A673 (cell line): ENCODE measurements at places on chromosomes 3 and 15. TPM values are rescaled to one million over a fixed set of nuclear protein-coding genes. Genes with fewer than 3 reads are reported as not detected.
A peak's percentile ranks its signal among the peaks of the same experiment; 100 is the strongest.

Gene FLNB
- 41.2 and 43.7 TPM in 2 replicates for total RNA-seq

Gene ATRIP
- total RNA-seq: 9.5 and 9.7 TPM in 2 replicates

Gene CDHR4
- total RNA-seq: 0.48 TPM in 1 of 2 replicates, not detected in the other

Gene TMEM207
- not detected in 2 replicates for total RNA-seq

Gene RAD51
- total RNA-seq: 44.8 and 51.1 TPM in 2 replicates

Gene ZNF860
- total RNA-seq: not detected in 2 replicates

Gene GJD2
- not detected in 2 replicates for total RNA-seq

Gene GOLGA6L7
- not detected in 2 replicates for total RNA-seq

Gene DIS3L
- 10.7 and 13.6 TPM in 2 replicates for total RNA-seq

Gene CLDN16
- 0.09 and 0.50 TPM in 2 replicates for total RNA-seq

GRCh38 chr3:192915722-192916121 lies 1.9 kb downstream of the MB21D2 start:
- no peak for DNase-seq
- peaks cover 33% of the 10 kb centered on the region for H3K4me1 ChIP-seq
- H3K27ac ChIP-seq: no peak overlapping the region

DNA sequence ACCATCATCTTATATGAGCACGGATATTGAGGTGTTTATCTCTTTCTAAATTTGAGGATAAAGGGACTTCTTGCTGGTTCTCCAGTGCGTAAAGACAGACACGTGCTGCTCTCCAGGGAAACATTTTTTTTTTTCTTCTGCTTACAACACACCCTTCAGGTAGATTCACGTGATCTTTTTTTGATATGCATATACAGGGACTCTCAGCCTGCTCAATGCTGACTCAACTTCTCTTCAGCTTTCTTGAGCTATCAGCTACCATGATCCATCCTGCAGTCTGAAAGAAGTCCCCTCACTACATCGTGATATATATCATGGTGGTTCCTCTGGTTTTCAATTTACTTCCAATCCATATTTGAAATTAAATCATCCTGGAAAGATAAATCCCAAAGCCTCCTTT lies 87.1 kb upstream of the SLITRK3 start:
- no peaks in the 10 kb centered on the region for H3K27me3 ChIP-seq
- no peak overlapping the region for H3K27ac ChIP-seq
- H3K36me3 ChIP-seq: no peaks in the 10 kb centered on the region
- no peak overlapping the region for H3K4me3 ChIP-seq
- DNase-seq: no peak

DNA sequence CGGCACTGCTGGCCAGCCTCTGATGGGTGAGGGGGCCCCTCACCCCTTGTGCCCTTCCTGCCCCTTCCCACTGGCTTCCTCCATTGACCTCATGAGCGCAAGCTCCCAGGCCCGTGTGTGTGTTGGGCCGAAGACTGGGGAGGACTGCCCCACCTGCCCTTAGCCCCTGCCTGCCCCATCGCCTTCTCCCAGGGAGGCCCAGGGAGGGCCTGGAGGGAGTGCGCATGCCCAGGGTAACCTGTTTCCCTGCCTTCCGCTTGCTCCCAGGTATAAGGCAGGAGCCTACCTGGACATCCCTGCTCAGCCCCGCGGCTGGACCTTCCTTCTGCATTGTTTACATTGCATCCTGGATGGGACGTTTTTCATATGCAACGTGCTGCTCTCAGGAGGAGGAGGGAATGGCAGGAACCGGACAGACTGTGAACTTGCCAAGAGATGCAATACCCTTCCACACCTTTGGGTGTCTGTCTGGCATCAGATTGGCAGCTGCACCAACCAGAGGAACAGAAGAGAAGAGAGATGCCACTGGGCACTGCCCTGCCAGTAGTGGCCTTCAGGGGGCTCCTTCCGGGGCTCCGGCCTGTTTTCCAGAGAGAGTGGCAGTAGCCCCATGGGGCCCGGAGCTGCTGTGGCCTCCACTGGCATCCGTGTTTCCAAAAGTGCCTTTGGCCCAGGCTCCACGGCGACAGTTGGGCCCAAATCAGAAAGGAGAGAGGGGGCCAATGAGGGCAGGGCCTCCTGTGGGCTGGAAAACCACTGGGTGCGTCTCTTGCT lies 8.8 kb downstream of the DLL4 start:
- H3K36me3 ChIP-seq: no peaks in the 10 kb centered on the region
- H3K27me3 ChIP-seq: no peaks in the 10 kb centered on the region
- H3K4me1 ChIP-seq: peaks cover 36% of the 10 kb centered on the region
- no peak for DNase-seq
- H3K27ac ChIP-seq: no peak overlapping the region

DNA sequence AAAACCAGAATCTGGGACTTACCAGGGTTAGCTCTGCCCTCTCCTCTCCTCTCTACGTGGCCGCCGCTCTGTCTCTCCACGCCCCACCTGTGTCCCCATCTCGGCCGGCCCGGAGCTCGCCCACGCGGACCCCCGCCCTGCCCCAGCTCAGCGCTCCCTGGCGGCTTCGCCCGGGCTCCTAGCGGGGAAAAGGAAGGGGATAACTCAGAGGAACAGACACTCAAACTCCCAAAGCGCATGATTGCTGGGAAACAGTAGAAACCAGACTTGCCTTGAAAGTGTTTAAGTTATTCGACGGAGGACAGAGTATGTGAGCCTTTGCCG lies 5.4 kb downstream of the ISL2 start:
- H3K27me3 ChIP-seq: peaks cover 95% of the 10 kb centered on the region
- no peaks in the 10 kb centered on the region for H3K36me3 ChIP-seq
- H3K4me1 ChIP-seq: peaks cover 37% of the 10 kb centered on the region
- no peak for DNase-seq
- H3K27ac ChIP-seq: no peak overlapping the region
- H3K4me3 ChIP-seq: no peak overlapping the region

DNA sequence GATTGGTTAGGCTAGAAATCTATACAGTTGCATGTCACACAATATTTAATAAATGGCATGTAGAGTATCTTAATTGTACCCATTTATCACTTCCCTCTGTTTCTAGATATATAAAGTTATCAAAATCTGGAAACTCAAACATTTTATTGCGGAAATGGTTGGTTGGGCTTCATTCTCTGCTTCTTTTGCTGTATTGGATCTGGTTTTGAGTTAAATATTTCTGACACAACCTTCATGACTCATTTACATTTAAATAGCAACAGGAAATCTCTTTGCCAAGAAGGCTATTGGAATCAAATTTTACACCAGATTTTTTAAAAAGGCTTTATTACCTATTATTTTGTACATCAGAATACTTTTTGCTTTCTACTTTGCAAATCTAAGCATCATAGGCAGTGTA lies 153.8 kb downstream of the EBLN2 start:
- H3K27ac ChIP-seq: no peak overlapping the region
- no peaks in the 10 kb centered on the region for H3K27me3 ChIP-seq
- H3K36me3 ChIP-seq: no peaks in the 10 kb centered on the region
- H3K4me3 ChIP-seq: no peak overlapping the region

- peaks cover 87% of the 10 kb centered on the region for H3K36me3 ChIP-seq
- H3K4me1 ChIP-seq: no peaks in the 10 kb centered on the region
- H3K4me3 ChIP-seq: no peak overlapping the region
Measured at GRCh38 chr15:44554934-44555723, 18.2 kb downstream of the EIF3J start.

DNA sequence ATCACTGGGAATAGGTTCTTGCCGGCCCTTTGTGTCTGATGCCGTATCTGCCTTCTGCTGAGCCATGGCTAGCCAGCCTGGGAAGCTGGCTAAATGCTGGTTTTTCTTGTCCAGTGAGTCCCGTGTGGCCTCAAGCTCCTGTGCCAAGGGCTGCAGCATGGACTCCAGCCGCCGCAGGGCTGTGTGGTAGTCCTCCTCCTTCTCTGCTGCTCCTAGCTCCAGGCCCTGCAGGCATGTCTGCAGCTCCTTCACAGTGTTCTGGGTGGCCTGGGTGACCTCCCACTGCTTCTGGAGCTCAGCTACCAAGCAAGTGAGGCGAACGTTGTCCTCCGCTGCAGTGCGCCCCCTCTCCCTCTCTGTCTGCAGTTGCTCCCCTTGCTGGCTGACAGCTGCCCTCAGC lies 24.9 kb downstream of the CXCR6 start:
- no peak for DNase-seq
- H3K27me3 ChIP-seq: no peaks in the 10 kb centered on the region
- no peaks in the 10 kb centered on the region for H3K4me1 ChIP-seq
- no peaks in the 10 kb centered on the region for H3K36me3 ChIP-seq

- DNase-seq: peak; percentile 26
- no peaks in the 10 kb centered on the region for H3K36me3 ChIP-seq
- peak overlapping the region; percentile 91 for H3K27ac ChIP-seq
Measured at GRCh38 chr15:77069521-77070121, 1.3 kb downstream of the TSPAN3 start.
